NCI-H460 (cell line): ENCODE measurements at places on chromosomes 12 and 14.

GRCh38 chr12:99745121-99745520 is 97.6 kb downstream of the GARIN6 start:
- no peak for DNase-seq

GRCh38 chr12:40099423-40099853 is 6.4 kb downstream of the SLC2A13 start:
- DNase-seq: no peak

GRCh38 chr14:93834699-93835371 is 46.5 kb upstream of the PRIMA1 start:
- DNase-seq: no peak

DNA sequence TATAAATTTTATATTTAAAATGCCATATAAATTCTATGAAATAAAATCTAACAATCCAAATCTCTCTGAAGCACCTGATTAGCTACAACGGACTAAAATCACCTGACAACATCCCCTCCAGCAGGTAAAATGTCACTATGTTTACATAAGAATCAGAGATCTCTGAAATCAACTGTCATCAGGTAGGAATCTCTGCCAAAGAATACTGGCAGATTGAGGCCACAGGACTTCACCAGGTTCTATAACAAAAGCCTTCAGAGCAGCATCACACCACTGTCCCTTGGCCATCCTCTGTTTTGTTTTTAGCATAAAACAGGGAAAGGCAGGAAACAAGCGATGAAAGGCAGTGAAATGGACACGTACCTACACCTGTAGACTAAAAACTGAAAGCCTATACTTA is 22.1 kb downstream of the FGD6 start:
- DNase-seq: no peak

DNA sequence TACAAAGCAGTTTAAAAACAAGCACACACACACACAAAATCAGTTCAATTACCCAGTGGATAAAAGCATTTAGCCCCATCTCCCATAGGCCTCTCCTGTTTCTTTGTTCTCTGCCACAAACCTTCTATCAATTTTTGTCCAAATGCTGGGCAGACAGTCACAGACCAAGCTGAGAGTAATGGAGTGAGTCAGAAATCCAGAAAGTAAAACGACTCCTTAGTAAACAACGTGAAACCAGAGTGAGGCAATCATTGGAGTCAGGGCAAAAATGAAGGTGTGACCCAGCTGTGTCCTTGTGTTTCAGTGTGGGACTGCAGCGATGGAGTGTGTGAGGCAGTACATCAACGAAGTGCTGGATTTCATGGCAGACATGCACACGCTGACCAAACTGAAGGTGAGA is 102.0 kb downstream of the PRIMA1 start:
- no peak for DNase-seq
